ENCODE measurements at places on chromosomes 11 and 22.
A peak's percentile ranks its signal among the peaks of the same experiment; 100 is the strongest.

GRCh38 chr11:34239465-34240149 is 118.2 kb downstream of the ABTB2 start:
- no peak for DNase-seq

DNA sequence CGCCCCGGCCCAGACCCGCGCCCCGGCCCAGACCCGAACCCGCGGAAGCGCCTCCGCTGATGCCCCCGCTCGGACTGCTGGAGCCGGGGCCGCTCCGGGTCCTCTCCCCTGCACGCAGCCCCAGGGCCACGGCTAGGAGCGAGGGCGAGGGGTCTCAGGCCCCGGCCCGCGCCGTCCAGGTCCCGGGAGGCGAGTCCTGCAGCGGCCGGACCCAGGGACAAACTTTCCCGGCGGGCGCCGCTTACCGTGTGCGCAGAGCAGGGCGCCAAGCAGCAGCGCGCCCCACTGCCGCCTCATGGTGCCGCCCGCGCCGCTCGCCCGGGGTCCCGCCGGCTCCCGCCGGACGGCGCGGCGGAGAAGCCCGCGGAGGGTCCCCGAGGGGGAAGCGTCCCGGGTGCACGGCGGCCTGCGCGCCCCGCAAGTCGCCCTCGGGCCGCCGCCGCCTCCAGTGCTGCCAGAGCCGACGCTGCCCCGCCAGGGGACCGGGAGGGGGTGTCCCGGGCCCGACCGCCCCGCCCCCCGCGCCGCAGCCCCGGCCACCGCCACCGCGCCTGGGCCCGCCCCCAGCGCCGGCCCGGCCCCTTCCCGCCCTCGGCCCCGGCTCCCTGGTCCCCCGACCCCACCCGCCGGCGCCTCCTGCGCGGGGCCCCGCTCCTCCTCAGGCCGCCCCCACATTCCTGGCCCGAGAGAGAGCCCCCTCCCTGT is at the start of gene LRP4:
Gene LRP4 (minus strand): TSS at position 468 of the 705 bp plus-strand sequence. CDS start 171 bp downstream, at position 297.
- peak; percentile 33 for DNase-seq

- no peak for DNase-seq
Measured at GRCh38 chr11:69947059-69947792, 128.0 kb upstream of the FGF3 start.

DNA sequence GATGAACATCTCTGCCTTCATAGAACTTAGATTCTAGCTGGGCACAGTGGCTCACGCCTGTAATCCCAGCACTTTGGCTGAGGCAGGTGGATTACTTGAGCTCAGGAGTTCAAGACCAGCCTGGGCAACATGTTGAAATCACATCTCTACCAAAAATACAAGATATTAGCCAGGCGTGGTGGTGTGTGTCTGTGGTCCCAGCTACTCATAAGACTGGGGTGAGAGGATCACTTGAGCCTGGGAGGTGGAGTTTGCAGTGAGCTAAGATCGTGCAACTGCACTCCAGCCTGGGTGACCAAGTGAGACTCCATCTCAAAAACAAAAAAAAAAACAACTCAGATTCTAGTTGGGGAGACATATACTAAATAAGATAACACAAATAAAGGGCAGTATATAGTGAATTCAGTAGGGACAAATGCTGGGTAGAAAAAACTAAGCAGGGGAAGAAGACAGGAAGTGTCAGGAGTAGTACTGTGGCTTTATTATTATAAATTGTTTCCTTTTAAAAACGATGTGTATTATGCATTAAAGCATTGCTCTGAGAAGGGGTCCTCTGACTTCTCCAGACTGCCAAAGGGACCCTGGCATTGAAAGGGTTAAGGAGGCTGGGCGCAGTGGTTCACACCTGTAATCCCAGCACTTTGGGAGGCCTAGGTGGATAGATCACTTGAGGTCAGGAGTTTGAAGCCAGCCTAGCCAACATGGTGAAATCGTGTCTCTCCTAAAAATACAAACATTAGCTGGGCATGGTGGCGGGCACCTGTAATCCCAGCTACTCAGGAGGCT is 46.7 kb downstream of the PACS1 start:
- DNase-seq: no peak

DNA sequence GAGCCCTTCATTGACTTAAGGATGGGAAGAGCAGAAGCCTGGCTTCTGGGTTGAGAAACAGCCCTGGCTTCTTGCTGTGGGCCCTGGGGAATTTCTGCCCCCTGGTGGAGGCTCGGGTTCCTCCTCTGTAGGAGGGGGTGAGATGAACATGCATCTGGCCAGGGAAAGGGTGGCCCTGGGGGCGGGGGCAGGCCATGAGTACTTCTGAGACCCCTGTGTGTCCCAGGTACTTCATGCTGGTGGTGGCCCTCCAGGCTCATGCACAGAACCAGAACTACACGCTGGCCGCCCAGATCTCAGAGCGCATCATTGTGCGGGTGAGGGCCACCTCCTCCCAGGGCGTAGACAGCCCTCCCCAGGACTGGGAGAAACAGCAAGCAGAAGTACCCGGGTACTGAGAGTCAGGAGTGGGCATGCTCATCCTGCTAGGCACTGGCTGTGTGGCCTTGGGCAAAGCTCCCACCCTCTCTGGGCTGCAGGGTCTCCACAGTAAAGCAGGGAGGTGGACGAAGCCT is 15.8 kb downstream of the TMEM258 start:
- DNase-seq: peak; percentile 90

GRCh38 chr11:132057266-132057665 is 686.9 kb downstream of the NTM start:
- DNase-seq: no peak

GRCh38 chr22:43272301-43272700 is 70.9 kb downstream of the SCUBE1 start:
- no peak for DNase-seq

- no peak for DNase-seq
Measured at GRCh38 chr11:133803026-133803425, 42.3 kb downstream of the SPATA19 start.

DNA sequence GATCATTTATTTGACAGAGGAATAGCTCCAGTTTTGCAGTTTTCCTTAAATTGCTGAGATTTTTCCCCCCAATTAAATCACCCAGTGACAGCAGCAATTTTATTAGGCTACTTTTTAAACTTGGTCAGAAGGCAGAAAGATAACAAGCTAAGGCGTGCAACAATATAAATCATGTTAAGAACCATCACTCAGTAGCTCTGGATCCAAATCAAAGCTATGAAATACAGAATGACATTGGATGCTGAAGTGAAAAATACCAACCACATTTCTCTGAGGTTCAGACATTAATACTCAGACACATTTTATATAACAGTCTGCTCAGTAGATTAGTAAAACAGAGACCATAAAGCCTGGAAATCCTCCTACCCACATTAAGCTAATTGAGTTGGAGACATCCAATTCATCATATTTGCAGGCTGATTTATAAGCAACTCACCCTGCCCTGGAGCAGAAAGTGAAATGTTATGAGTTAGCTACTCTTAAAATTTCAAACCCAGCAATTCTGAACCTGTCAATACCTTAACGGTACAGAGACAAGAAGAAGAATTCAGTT is 1108.4 kb downstream of the DLG2 start:
- DNase-seq: no peak

DNA sequence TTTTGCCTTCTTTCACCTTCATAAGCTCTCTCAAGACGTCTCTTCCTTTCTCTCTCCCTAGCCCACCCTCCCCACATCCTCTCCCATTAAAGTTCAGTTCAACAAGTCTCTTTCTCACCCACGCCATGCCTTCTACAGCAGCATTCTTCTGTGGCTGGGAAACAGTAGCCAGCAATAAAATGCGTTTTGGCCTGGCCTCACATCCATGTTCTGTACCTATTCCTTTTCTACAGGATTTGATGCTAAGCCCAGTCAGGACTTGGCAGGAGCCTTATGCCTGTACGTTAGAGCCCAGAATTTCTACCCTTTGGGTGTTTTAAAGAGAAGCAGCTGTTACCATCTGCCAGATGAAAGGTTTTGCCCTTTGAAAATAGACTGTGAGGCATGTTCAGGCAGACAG is 7.1 kb upstream of the CD44 start:
- no peak for DNase-seq

DNA sequence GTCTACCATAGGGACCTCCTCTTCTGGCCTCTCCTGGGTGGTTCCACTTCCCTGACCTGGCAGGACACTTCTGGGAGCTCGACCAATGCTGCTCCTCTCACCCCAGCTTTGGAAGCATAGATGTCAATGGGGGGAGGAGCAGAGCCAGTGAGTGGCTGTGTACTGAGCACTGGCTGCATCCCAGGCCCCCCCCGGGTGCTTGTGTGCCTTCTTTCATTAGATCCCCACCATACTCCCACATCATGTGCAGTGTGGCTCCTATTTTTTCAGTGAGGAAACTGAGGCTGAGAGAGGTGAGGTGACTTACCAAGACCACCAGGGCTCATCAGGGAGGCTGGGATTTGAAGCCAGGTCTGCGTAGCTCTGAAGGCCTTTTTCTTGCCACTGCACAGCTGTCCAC is 44.3 kb downstream of the LRRC32 start:
- DNase-seq: no peak

DNA sequence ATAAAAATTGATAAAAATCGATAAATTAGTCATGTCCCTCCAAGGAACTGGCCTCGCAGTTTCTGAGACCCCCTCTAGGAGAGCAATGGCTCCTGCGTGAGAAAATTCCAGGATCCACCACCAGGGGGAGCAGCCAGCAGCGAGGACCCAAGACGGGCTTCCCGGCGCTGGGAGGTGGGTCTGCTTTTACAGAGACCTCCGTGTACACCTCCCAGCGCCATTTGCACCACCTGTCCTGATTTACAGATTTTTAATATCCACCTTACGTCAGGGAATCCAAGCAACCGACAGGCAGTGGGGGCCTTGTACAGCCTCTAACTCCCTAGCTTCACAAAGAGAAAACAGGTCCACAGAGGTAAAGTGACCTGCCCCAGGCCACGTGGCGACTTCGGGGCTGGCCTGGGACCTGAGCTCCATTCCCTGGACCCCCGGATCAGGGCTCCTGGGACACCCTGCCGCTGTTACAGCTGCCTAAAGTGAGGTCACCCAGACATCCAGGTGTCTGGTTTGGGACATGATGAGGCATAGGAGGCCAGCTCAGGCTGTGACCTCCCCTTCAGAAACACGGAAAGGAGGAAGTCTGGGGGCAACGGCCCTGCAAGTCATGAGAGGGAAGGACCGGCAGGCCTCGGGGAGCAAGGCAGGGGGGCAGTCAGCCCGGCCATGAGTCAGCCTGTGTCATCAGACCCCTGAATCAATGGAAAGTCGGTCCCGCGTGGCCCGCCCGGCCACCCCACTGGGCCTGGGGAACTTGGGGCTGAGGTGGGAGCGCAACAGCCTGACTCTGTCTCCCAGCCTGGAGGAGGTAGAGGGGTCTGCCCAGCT is 3.5 kb downstream of the OSM start:
- peak; percentile 85 for DNase-seq

- no peak for DNase-seq
Measured at GRCh38 chr22:46239261-46240048, 10.6 kb downstream of the CDPF1 start.

GRCh38 chr22:32132126-32132525 is 27.0 kb downstream of the C22orf42 start:
- DNase-seq: no peak

DNA sequence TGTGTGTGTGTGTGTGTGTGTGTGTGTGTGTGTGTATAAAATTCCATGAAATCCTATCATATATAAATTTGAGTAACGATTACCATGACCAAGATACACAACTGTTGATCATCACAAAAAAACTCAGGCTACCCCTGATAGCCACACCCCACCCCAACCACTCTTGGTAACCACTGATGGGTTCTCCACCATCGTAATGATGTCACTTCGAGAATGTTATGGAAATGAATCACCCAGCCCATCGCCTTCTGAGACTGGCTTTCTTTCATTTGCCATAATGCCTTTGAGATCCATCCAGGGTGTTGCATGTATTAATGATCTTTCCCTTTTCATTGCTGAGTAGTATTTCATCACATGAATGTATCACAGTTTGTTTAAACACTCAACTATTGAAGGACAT is 496.0 kb downstream of the MIAT start:
- DNase-seq: no peak

- no peak for DNase-seq
Measured at GRCh38 chr11:77085652-77086051, 17.0 kb upstream of the OMP start.

DNA sequence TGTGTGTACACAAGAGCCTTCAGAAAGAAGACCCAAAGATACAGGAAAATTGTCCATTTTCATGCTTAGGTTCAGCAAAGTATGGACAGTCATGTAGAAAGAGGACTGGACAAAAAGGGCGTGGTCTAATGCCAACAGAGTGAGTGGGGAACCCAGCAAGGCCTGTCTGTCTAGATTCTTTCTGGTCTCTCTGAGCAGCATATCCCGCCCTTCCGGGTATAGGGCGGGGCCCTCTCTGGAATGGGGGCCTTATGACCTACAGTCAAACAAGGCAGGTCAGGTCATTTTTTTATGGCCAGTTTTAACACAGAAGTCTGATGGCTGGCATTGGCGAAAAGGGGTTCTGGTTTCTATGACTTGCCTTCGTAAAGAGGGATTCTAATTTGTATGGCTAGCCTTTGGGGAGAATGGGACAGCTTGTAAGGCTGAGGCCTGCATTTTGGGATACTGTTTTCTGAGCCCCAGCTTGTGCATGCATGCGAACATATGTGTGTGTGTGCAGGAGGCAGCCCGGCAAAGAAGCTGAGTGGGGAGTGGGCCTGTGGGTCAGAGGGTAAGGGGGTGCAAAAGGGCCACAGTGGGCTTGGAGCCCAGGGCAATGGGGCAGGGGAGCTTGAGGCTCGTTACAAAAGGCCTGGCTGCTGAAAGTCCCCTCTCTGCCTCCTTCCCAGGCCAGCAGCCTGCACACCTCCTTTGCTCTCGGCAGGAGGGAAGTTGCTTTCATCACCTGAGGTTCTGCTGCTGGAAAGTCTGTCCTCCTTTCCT is 130.5 kb upstream of the B3GAT1 start:
- peak; percentile 41 for DNase-seq

GRCh38 chr11:1341928-1342524 is 32.6 kb upstream of the TOLLIP start:
- DNase-seq: no peak

DNA sequence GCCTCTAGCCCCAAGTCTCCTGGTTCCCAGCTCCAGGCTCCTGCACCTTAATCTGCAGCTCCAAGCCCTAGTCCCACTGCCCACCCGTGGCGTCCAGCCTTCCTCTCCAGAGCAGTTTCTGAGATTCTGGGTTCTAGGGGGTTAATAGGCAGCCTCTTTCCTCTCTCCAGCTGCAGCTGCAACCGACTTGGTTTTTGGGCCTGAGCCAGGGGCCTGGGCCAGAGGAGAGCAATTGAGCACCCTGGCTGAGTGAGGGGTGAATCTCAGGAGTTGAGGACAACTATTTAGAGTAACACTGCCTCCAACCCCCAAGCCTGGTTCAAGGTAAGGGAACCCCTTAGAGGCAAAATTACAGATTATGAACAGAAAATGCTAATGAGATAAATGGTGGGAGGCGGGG is 9.0 kb upstream of the CHRM1 start:
- DNase-seq: no peak
